ENCODE measurements at places on chromosomes 1 and 21.

DNA sequence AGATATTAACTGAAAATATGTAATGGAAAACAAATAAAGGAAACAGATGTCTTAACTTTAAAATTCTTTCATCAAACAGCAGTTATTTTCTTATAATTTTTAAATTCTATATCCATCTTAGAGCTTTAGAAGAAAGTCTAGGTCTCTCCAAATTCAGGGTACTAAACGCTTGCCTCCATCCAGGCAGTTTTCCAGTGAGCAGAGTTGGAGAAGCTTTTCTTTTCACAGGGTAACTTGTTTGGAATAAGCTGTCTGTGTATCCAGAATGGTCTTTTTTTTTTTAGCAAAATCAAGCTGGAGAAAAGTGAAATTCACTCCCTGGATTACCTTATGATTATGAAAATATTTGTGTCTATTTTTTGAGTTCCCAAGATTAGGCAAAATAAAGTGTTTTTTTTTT, 88.6 kb downstream of the DDAH1 start:
- DNase-seq = no peak

DNA sequence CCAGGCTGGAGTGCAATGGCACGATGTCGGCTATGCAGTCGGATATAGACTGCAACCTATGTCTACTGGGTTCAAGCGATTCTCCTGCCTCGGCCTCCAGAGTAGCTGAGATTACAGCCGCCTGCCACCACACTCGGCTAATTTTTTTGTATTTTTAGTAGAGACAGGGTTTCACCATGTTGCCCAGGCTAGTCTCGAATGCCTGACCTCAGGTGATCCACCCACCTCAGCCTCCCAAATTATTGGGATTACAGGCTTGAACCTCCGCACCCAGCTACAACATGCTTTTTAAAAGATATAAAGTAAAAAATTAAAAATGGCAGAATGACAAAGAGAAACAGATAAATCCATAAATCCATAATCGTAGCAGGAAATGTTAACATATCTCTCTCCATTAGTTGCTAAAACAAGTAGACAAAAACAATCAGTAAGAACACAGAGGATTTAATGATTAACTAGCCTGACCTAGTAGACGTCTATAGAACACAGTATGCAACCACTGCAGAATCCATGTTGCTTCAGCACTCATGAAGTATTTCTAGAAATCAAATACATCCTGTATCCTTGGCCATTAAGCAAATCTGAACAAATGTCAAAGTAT, 59.9 kb upstream of the SPOCD1 start:
- no peak for DNase-seq

DNA sequence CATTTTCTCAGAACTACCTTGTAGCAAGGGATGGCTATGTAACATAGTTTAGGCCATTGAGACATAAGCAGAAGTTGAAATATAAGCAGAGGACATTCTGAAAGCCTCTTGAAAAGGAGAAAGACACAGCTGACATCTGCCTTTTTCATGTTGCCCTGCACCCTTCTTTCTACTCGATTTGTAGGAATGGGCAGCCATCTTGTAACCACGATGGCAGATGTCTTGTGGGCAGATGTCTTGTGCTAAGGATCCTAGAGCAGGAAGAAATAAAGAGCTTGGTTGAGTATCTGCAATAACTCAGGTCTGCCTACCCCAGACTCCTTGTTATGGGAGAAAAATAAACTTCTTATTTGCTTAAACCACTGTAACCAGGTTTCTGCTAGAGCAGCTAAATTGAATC, 351.0 kb downstream of the PDE4B start:
- DNase-seq = no peak

DNA sequence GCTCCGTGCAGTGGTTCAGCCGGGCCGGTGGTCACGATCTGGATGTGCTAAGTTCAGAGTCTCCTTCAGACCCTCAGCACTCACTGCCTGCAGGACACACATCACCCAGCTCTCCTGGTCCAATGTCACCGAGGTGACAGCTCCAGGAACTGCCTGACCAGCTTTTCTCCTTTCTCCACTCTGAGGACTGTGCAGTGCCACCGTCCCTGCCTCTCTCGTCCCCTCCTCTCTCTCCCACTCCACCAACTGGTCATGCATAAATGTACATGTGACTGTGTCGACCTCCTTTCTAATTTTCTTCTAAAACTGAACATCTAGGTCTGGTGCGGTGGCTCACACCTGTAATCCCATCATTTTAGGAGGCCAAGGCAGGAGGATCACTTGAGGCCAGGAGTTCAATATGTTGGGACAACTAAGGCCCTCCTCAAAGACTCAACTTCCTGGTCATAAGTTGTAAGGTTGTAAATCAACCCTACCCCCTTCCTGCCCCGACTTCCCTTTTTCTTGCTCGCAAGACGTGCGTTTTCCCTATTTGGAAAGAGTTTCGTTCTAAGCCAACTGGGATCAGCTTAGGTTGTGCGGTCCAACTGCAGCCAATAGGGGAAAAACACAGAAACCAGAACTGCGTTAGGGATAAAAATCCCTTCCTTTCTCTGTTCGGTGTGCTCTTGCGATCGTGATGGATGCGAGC, 53.1 kb downstream of the MEGF6 start:
- no peak for DNase-seq

GRCh38 chr1:241527146-241527545, 5.0 kb upstream of the KMO start:
- no peak for DNase-seq

DNA sequence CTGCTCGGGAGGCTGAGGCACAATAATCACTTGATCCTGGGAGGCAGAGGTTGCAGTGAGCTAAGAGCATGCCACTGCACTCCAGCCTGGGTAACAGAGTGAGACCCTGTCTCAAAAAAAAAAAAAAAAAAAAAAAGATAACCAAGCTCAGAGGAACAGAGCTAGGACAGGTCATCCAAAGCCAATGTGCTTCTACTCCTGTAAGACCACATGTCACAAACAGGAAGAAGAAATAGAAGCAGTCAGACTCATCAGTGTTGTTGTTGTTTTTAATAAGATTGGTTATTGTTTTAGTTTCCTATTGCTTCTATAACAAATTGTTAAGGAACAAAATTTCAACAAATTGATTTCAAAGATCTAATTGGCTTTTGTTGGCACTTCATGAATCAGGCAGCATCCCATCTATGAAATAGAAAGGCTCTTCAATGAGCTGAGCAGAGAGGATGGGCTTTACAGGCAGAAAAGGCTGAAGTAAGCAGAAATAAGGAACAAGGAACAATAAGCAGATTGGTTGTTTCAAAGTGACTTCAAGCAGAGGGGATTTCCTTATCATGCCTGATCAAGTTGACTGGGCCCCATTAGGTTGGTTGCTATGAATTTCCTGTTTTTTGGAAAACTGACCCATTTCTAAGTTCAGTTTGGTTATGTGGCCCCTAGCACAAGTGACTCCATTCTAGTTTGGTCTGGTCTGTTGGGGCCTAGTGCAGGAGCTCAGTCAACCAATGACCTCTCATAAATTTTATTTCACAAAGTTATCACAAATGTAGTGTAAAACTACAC, 6.0 kb upstream of the AKNAD1 start:
- no peak for DNase-seq
